Caki2 (cell line): ENCODE measurements at places on chromosomes 6 and 20.

GRCh38 chr6:170279977-170280688 is 10.7 kb downstream of the DLL1 start:
- peak; percentile 59 for DNase-seq

DNA sequence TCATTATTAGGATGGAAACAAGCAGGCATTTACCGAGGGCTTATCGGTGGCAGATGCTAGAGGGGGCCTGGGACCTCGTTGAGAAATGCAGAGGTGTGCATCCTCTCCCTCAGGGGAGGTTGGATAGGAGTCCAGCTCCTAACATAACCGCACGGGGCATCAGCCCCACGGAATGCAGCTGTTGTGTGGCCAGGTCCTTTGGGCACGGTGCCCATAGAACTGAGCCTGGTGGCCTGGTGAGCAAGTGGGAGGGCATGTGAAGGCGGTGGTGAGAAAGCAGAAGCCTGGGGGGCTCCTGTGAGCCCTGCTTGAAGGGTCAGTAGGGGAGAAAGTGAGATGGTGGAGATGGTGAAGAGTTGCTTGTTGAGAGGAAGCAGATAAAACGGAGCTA is 143.7 kb downstream of the CDH26 start:
- no peak for DNase-seq

GRCh38 chr6:22001396-22002027 is 295.3 kb downstream of the PRL start:
- no peak for DNase-seq

GRCh38 chr6:15430186-15430585 is 184.3 kb downstream of the JARID2 start:
- no peak for DNase-seq
